ENCODE measurements at places on chromosomes 13 and 19. TPM values are rescaled to one million over a fixed set of nuclear protein-coding genes. Genes with fewer than 3 reads are reported as not detected.

GRCh38 chr13:111121506-111121905, 6.4 kb downstream of the ARHGEF7 start:
- DNase-seq, result no peak

DNA sequence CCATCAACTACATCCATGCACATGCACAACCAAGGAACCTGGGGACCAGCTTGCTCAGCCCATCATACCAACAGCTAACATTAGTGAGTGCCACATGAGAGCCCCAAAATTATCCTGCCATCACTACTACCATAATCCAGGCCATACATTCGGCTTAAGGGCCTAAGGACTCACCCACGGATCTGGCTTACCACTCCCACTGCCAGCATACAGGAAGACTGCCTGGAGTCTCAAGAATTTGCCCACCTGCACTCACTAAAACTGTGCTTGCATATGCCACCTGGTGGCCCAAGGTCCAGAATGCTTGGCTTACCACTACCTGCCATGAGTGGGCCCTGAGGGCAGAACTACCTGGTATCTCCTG, 1562.9 kb upstream of the PRR20A start:
- DNase-seq, result no peak

The PDS5B gene
- 8.7 TPM for total RNA-seq

GRCh38 chr13:108360139-108360538, 90.6 kb downstream of the TNFSF13B start:
- no peak for DNase-seq

The NECTIN2 gene
- total RNA-seq, result 30.3 TPM

- DNase-seq, result no peak
Measured at GRCh38 chr19:19420570-19421298, 15.3 kb downstream of the GATAD2A start.

DNA sequence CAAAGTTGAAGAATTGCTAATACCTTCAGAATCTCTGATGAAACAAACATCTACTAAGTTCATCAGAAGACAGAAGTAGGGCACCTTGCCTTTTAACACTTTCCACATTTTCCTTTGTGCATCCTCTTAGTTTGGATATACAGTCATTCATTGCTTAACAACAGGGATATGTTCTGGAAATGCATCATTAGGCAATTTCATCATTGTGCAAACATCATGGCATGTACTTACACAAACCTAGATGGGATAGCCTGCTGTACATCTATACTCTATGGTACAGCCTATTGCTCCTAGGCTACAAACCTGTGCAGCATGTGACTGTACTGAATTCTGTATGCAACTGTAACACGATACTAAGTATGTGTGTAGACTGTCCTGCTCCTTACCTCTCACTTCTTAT, 169.8 kb downstream of the SUCLA2 start:
- peak; percentile 80 for DNase-seq

GRCh38 chr13:85381082-85381481, 418.1 kb downstream of the SLITRK6 start:
- DNase-seq, result no peak

- peak; percentile 38 for DNase-seq
Measured at GRCh38 chr19:48751845-48752495, 471 bp downstream of the FUT1 start.

- DNase-seq, result peak; percentile 4
Measured at GRCh38 chr19:56748378-56748777, 76.8 kb upstream of the ZNF835 start.

DNA sequence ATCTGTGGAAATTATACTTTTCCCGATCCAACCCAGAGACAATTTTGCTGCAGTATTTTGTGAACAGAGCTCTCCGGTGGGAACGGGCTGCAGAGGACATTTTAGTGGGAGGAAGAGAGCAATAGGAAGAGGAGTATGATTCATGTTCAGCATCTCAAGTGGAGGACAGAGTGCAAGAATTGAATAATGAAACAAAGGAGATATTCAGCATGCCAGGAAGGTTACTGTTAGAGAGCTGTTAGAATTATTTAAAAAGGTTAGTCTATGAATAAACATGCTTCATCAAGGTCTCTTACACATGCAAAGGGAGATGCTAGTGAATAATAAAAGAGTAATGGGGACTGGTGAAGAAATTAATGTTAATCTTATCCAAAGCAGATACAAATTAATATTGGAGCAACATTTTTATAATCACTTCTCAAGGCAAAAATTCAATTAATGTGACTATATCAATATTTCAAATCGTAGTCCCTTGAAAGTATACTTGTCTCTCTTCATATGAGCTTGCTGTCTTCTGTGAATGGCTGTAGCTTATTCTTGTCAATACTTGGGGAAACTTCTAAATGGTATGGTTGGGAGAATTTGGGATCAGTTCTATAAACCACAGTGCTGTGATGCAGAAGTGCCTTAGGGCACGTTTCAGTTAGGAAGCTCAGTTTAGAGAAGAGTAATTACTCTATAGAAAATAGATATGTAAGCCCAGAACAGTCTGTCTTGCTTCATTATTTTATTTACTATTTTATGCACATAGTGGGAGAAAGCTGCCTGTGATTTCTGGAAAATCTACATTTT, 1165.8 kb downstream of the OLFM4 start:
- no peak for DNase-seq

DNA sequence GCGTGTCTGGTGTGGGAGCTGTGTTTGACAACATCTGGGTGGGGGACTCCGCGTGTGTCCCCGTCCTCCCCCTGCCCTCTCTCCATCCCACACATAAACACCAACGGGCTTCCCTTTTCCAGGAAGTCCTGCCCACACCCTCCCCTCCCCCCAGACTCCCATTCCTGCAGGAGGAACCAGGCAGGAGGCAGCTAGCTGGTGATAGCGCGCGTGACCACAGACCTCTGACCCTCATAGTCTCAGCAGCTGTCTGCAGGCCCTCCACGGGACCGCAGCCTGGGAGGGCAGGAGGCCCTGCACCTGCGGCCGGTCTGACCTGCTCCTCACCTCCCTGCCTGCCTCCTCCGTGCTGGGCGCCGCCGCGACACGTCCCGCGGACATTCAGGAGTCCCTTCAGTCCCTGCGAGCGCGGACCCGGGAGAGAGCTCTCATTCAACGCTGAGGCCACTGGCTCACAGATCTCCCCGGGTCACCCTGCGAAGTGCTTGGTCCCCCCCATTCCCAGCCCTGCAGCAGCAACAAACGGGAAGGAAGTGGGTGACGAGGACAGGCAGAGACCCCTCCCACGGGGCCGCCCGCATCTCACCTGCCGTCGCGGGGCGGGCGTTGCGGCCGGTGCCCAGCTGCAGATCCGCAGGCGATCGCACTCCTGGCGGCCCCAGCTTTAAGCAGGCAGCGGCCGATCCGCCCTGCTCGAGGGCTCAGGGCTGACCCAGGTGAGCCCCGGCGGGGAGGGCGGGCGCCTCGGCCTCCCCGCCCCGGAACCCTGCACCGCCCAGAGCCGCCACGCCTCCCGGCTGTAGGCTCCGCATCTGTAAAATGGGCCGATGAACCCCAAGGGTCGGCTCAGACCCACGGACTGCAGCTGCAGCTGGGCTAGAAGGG, 1.1 kb upstream of the ACP5 start:
- no peak for DNase-seq

DNA sequence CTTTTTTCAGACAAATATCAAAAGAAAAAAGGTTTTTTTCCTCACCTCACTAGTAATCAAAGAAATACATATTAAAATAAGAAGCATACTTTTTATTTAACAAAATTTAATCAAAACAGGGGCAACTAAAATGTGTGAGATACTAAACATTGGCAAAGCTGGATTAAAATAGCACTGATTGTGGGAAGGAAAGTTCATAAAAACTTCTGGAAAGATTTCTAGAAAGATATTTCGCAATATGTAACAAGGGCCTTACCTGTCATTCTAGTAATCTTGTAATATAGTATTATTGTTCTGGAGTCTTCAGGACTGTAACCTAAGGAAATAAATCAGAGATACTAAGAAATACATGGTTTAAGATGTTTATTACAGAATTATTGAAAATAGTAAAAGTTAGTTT, 482.5 kb downstream of the SUCLA2 start:
- no peak for DNase-seq

- DNase-seq, result no peak
Measured at GRCh38 chr19:15114153-15114540, 6.9 kb downstream of the SYDE1 start.

The KIR2DL3 gene
- total RNA-seq, result not detected

DNA sequence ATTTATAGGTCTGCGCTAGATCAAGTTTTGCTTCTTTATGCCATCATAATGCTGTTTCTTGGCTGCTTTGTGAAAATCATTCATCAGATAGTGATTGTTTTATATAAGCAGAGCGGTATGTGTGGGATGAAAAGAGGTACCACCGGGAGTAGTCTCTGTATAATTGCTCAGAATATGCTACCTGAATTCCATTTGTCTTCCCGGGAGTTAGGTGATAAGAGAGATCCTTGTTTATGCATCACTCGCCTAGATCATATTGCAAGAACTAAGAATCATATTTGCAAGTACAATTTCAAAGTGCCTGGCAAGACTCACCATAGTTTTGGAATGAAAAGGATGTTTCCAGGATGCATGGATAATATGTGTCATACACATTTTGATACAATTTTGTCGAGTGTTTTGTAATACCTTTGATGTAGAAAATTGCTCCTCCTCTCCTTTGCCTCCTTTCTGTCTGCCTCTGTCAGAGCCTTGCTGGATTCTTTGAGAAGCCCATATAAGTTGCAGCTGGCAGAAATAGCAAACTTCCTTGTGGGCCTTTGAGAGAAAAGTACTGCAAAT, 1306.0 kb upstream of the SLC10A2 start:
- no peak for DNase-seq

DNA sequence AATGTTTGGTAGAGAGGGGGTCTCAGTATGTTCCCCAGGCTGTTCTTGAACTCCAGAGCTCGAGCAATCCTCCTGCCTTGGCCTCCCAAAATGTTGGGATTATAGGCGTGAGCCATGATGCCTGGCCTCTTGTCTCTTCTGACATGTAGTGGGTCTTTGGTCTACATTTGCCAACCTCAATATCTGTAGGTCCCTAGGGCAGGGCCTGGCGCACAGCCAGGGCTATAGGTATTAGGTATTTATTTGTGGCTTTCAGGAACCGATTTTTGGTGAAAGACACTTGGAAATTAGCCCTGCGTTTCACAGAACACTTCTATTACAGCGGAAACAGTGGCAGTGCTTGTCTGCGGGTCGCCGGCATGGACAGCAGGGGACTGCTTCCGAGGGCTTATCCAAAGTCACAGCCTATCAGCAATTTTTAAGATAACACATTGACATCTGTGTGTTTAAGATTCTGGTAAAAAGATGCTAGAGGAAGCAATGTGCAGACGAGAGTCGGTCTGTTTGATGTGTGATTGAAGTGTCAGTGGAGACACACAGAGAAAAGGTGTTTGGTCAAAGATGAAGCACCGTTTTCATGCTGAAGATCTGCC, 14.5 kb downstream of the ZNF536 start:
- no peak for DNase-seq

The UGGT2 gene
- 31.9 TPM for total RNA-seq

DNA sequence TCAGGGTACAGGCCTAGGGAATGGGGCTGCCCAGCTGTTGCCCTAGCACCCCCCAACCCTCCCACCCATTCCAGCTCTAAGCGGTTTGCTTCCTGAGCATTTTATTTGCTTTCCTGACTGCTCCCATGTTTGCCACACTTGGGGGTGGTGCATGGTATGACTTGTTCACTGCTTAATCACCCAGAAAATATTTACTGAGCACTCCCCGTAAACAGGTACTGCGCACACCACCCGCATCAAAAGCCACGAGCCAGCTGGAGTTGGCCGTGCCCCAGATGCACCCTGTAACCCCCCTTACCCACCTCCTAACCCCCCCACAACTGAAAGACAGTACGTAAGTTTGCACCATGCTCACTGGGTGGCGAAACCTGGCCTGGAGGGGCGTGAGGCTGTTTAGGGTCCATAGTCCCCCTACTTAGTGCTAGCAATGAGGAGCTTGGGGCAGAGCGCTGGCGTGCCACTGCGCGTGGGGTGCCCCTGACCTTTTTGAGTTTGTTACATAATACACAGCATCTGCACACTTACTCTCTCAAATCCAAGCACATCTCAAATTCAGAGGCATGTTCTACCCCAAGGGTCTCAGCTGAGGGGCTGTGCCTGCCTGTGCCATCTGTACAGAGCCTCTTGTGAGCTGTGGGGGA, 29.8 kb downstream of the DPF1 start:
- DNase-seq, result peak; percentile 87

GRCh38 chr19:48844472-48844871, 8.2 kb upstream of the HSD17B14 start:
- peak; percentile 34 for DNase-seq

The IRGC gene
- not detected for total RNA-seq

- no peak for DNase-seq
Measured at GRCh38 chr19:33780251-33780650, 16.4 kb upstream of the KCTD15 start.

The ZNF69 gene
- total RNA-seq, result under 0.01 TPM

The LMTK3 gene
- total RNA-seq, result 1.3 TPM

- no peak for DNase-seq
Measured at GRCh38 chr19:13010992-13011652, 15.8 kb downstream of the NFIX start.

Data from bronchial epithelial cell (primary cell).